Activated CD8-positive, alpha-beta memory T cell treated with anti-CD3 and anti-CD28 coated beads for 48 hours (primary cell): ENCODE measurements at places on chromosomes 3 and 15.

GRCh38 chr3:128293930-128294329 is 140.6 kb downstream of the EEFSEC start:
- DNase-seq, result no peak

DNA sequence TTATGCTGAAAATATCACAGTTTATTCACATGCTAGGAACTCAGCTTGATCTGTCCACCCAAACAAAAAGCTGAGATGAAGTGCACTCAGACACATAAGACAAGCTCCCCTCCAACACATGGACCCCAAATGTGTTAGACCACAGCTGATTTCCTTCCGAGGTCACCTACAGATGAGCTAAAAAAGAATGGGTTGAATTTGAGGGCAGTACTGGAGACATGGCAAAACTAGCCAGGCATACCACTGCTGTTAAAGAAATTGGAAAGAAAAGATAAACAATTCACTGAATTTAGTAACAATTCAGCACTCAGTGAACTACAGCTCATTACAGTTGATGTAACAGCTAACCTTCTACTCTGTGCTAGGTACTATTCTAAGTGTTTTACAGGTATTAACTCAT is 15.5 kb downstream of the PARP9 start:
- DNase-seq, result no peak

DNA sequence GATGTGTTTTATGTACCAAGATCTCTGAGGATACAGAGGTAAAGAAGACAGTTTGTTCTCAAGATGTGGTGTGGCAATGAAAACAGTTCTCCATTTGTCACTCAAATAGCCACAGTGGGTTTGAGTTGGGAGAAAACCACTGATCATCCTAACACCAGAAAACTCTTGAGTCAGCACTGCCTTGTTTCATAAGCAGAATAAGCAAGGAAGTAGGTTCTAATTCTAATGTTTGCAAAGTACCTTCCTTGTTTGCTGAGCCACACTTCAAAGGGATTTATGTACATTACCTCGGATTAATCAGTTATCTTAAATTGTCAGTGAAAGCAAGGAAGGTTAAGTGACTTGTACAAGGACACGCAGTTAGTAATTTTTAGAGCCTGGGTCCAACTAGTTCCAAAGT is 107.8 kb upstream of the BOC start:
- DNase-seq, result no peak

DNA sequence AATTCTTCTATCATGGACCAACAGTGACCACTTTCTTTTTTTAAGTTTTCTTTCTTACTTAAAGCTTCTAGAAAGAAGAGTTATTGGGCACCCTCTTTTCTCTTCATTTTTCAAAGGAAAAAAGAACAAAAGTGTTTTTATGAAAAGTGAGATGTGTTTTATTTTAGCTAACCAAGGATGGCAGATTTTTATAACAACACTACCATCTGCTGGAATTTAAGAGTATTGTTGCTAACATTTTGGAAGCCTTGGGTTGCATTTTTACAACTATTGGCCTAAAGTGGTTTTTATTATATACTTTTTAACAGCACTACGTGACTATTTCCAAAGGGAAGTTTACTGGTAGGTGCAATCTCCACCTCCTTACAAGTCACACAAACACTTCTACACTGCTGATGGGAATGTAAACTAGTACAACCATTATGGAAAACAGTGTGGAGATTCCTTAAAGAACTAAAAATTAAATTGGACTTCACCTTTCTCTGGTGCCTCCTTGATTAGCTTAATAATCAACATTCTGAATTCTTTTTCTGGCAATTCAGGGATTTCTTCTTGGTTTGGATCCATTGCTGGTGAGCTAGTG is 237.7 kb upstream of the AGTR1 start:
- no peak for DNase-seq

DNA sequence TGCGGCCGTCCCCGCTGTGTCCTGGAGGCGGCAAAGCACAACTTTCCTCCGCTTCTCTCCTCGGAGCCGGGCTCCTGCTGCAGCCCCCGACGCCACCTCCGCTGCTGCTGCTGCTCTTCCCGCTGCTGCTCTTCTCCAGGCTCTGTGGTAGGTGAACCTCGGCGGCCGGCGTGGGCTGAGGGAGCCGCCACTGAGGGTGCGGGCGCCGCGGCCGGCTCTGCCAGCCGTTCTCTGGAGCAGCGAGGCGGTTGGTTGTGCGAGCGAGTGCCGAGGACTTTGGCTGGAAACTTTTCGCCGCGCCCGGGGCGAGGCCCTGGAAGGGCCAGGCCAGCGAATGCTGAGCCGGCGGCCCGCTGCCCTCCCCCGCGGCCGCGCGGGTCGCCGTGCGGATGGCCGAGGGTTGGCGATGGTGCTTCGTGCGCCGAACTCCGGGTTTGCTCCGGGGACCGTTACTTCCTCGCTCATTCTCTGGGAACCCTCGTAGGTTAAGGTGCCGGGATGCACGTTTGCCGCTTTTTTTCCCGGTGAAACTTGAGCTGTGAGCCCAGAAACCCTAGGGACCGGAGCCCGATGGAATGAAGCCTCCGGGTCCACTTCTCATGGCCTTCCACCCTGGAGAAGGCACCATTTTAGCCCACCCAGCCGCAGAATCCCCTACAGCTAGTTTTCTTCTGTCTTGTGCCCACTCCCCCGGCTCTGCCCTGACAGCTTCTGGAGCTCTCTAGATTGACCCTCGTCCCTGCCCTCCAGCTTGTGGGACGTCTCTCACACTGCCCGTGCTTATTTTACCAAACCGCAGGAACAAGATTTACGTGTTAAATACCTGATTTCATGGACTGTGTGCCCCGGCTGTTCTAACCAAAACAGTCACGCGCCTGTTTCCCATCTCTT is 660 bp downstream of the NECTIN3 start:
- DNase-seq, result peak; percentile 8

GRCh38 chr15:41934843-41935242 is 37.5 kb downstream of the EHD4 start:
- DNase-seq, result no peak

GRCh38 chr3:65837604-65838003 is 201.1 kb downstream of the MAGI1 start:
- no peak for DNase-seq

GRCh38 chr15:70473581-70474370 is 289.6 kb downstream of the UACA start:
- DNase-seq, result no peak

- DNase-seq, result no peak
Measured at GRCh38 chr3:143203848-143204247, 84.3 kb downstream of the CHST2 start.

DNA sequence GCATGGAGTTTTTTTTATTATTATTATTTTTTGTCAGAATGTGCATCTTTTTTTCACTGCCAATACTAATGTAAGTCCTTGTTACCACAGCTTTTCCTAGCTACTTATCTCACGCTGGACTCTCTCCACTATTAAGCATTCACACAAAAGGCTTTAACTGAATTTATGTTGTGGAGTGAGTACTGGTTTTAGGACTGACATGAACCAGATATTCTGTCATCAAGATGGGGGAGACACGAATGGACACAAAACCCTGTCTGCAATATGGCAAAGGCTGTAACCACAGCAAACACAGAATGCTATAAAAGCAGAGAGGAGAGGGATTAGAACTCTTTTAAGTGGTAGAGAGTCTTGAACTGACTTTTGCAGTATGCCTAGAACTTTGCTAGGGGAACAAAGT is 592.2 kb upstream of the TBL1XR1 start:
- no peak for DNase-seq

DNA sequence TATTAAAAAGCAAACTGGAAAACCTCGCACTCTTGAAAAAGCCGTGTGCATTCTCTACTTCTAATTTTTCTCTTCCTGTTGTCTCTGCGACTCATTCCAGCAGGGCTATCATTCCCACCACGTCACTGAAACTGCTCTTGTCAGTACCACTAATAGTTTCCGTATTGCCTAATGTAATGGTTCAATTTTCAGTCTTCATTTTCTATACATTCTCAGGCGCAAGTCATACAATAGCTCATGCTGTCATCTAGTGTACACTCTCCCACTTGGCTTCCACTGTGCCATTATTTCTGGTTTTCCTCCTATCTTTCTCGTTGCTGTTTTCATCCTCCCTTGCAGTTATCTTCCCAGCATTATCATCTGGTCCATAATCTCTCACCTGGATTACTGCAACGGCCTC is 160.2 kb downstream of the SPATA16 start:
- DNase-seq, result no peak

DNA sequence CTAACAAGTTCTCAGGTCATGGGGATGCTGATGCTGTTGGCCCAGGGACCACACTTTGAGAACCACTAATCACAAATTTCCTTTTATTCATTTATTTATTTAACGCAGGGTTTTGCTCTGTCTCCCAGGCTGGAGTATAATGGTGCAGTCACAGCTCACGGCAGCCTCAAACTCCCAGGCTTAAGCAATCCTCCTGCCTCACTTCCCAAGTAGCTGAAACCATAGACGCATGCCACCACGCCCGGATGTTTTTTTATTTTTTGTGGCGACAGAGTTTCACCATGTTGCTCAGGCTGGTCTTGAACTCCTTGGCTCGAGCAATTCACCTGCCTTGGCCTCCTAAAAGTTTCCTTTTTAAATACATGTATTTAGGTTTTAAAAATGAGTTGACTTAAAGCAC is 20.7 kb upstream of the ISLR2 start:
- no peak for DNase-seq

DNA sequence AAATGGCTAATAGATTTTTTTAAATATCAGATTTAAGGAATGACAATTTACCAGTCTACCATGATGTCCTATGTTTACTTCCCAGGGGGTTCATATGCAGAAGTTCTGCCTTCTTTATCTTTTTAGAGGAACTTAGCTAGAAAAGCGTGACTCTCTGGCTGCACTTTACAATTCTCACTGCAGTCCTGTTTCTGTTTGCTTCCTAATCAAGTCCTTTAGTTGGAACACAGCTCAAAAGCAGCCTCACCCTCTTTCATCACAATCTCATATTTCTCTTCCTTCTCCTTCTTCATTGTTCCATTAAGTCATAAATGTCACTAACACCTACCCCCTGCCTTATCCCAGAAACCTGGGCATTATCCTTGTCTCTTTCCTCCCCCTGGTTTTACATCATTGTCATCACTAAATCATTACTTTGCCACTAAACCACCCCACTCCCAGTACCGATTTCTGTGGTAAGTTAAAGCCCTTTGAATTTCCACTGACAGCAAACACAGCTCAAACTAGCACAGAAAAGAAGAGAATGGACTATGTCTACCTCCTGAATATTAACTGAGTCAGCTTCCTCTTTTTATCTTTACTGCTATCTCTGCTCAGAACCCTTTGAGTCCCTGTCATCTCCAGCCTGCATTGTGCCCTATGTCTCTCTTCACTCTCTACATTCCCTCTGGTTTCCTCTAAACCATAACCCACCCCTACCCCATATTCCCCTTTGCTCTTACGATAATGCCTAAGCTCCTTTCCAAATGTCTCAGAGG is 13.8 kb upstream of the PPP4R2 start:
- no peak for DNase-seq

GRCh38 chr3:186959029-186959624 is 28.8 kb downstream of the ST6GAL1 start:
- DNase-seq, result no peak
